GM23338 (cell line): ENCODE measurements at places on chromosomes 12 and 14. TPM values are rescaled to one million over a fixed set of nuclear protein-coding genes. Genes with fewer than 3 reads are reported as not detected.

DNA sequence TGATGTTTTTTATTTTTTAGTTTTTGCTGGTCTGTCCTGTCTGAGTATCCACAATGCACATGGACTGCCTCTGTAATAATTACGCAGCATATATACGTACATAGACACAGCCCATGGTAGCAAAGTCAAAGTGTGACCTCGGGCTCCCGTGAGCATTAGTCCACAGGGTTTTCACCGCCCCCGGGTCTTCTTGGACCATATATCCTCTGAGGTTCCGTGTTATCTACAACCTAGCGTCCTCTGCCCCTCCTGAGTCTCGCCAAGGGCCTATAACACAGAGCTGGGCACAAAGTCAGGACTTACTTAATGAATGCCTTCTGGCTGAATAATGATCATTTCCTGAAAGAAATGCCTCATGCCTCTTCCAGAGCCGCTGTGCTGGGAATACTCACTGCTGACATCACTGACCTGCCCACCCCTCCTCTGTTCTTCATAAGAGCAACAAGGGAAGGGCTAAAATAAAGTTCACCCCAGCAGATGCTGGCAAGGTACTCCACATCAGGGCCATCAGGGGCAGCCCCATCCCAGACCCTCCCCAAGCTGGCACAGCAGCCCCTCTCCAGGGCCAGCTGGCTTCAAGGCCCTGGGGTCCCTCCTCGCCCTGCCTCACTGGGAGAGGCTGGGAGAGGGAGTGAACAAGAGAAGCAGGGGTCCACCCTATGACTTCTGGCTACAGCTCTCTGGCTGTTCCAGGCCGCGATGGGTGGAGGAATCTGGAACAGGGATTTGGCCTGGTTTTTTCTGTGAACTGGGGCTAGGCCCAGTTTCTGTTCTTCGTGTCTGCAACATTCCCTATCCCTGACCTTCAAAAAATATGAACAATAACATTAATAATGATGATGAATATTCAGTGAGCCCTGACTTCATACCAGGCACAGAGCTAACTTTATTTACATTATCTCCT, 7.9 kb downstream of the HDAC7 start:
- peak overlapping the region; percentile 62 for H3K4me3 ChIP-seq
- DNase-seq = no peak
- H3K36me3 ChIP-seq = no peaks in the 10 kb centered on the region; the same call in 1 of the 2 replicates
- peaks cover 84% of the 10 kb centered on the region for H3K4me1 ChIP-seq
- peak overlapping the region; percentile 98 for H3K27ac ChIP-seq

- H3K27me3 ChIP-seq = no peaks in the 10 kb centered on the region
- H3K4me1 ChIP-seq = no peaks in the 10 kb centered on the region
- H3K36me3 ChIP-seq = no peaks in the 10 kb centered on the region
These were observed 25.2 kb upstream of the PPP1R13B start for GRCh38 chr14:103872481-103873113.

DNA sequence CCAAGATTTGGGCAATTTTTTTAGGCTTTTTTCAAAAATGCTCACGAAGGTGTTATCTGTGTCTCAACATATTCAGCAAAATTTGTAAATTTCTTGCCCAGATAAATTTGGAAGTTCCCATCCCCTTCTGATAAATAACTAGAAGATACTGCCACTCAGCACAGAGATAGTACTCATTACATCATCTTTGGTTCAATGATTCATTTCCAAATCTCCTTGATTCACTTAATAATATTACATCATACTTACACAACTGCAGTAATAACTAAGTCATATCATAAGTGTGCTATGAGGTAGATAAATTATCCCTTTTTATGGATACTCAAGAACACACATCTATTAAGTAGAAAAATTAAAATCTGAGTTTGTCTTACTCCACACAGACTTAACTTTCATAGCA, 89.4 kb downstream of the RPAP3 start:
- no peak overlapping the region for H3K27ac ChIP-seq
- no peaks in the 10 kb centered on the region for H3K4me1 ChIP-seq
- no peaks in the 10 kb centered on the region for H3K27me3 ChIP-seq
- H3K4me3 ChIP-seq = no peak overlapping the region
- no peaks in the 10 kb centered on the region for H3K36me3 ChIP-seq

The TGM1 gene
- 0.39 and 0.63 TPM in 2 replicates for total RNA-seq

GRCh38 chr14:64711039-64711438, 6.8 kb downstream of the PLEKHG3 start:
- DNase-seq = no peak
- H3K4me1 ChIP-seq = peaks cover 65% of the 10 kb centered on the region

GRCh38 chr14:64584190-64584589, 34.4 kb downstream of the PPP1R36 start:
- no peak overlapping the region for H3K4me3 ChIP-seq
- H3K27me3 ChIP-seq = no peaks in the 10 kb centered on the region
- H3K4me1 ChIP-seq = peaks cover 17% of the 10 kb centered on the region
- H3K36me3 ChIP-seq = no peaks in the 10 kb centered on the region

GRCh38 chr12:127077262-127078045, 1189.5 kb upstream of the TMEM132C start:
- H3K27ac ChIP-seq = no peak overlapping the region
- H3K27me3 ChIP-seq = no peaks in the 10 kb centered on the region
- no peak for DNase-seq
- no peaks in the 10 kb centered on the region for H3K36me3 ChIP-seq

- H3K27ac ChIP-seq = no peak overlapping the region
- peaks cover 5% of the 10 kb centered on the region; the same call in 1 of the 2 replicates for H3K36me3 ChIP-seq
- H3K4me1 ChIP-seq = no peaks in the 10 kb centered on the region
- DNase-seq = no peak
- no peak overlapping the region for H3K4me3 ChIP-seq
These were observed 5.9 kb upstream of the SIVA1 start for GRCh38 chr14:104746934-104747481.
